ENCODE measurements at places on chromosomes 7 and 10.

- DNase-seq = peak; percentile 45
Observed at GRCh38 chr10:6382081-6382480, 179.3 kb downstream of the PFKFB3 start.

DNA sequence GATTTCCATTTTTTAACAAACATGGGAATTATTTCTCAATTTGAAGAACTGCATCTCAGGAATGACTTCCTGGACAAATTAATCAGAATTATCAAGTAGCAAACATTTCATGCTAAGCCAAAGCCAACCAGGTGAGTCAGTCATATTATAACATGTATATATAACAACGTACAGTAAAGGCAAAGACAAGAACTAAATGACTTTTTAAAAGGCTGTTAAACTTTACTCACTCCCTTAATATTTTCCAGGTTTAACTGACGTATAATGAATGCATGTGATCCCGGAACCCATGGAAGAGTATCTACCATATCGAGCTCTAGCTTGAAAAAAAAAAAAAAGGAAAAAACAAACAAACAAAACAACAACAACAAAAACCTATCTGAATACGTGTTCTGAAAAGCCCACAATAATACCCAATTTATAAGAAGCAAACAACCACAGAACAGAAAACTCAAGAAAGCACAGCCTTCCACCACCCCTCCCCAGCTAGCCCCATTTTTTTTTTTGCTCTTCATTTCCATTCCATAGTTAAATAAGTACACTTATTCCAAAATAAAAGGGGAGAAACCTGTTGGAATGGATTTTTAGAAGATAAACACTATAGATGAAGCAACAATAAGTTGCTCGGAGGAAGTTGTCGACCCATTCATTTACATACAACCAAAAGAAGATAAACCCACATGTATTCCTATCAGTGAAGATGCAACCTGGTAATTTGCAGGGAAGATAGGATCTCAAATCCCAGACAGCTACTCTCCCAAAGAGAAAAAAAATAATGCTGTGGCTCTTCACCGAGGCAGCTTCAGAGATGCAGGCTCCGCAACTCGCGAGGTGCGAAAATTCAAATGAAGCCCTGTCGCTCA, 537 bp downstream of the NAPEPLD start:
- no peak for DNase-seq

GRCh38 chr10:34492081-34492480, 323.0 kb downstream of the PARD3 start:
- DNase-seq = no peak

GRCh38 chr10:1824928-1825327, 87.6 kb upstream of the ADARB2 start:
- DNase-seq = no peak

DNA sequence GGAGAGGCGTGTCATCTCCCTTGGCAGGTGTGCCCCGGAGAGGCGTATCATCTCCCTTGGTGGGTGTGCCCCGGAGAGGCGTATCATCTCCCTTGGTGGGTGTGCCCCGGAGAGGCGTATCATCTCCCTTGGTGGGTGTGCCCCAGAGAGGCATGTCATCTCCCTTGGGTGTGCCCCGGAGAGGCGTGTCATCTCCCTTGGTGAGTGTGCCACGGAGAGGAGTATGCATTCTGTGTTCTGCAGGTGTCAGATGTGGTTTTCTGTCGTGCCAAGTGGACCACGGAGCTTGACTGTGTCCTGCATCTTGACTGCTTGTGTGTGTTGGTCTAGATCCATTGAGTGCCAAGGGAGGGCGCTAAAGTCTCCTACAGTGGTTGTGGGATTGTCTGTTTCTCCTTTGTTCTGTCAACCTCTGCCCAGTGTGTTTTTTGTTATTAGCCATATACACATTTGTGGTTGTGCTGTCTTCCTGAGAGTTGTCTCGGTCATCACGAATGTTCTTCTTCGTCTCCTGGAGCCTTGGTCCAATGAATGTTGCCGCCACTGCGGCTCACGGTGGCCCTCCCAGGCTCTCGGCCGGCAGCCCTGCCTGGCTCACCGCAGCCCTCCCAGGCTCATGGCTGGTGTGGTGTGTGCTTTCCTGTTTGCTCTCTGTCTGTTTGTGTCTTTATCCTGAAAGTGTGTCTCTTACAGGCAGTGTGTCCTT, 96.8 kb downstream of the INPP5A start:
- DNase-seq = peak; percentile 8

DNA sequence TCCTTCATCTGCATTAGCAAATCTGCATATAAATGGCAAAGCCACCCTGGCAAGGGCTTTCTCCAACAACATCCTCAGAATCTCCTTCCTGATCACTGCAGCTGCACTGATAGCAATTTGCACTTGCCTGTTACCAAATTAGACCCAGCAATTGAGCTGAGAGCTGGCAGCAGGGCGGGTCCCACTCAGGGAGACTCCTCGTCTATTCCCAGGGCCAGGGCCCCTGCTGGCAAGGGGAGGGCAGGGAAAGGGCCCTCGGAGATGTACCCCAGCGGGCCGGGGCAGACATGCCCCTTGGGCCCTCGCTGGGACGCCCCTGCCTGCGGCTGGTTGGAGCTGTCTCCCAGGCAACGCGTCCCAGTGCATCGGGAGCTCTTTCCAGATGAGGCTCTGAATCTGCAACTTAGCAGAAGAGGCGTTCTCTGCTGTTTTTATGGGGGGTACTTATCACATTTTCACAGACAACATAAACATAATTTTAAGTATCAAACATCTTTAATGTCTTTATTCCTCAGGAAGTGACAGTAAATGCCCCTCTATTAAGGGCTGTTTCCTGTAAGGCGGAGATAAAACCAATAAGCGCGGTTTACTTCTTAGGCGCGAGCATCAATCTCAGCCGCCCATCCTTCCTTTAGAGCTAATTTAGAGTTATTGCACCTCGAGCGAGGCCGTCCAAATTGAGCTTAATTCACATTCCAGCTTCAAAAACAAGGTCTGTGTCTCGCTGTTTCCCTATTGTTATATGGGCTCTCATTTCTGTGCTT, 249.0 kb upstream of the PPP2R2D start:
- no peak for DNase-seq

Data from activated CD4-positive, alpha-beta T cell treated with anti-CD3 and anti-CD28 coated beads for 48 hours (primary cell).